Omental fat pad (tissue), 4 donors: ENCODE measurements at places on chromosomes 11 and 22.

DNA sequence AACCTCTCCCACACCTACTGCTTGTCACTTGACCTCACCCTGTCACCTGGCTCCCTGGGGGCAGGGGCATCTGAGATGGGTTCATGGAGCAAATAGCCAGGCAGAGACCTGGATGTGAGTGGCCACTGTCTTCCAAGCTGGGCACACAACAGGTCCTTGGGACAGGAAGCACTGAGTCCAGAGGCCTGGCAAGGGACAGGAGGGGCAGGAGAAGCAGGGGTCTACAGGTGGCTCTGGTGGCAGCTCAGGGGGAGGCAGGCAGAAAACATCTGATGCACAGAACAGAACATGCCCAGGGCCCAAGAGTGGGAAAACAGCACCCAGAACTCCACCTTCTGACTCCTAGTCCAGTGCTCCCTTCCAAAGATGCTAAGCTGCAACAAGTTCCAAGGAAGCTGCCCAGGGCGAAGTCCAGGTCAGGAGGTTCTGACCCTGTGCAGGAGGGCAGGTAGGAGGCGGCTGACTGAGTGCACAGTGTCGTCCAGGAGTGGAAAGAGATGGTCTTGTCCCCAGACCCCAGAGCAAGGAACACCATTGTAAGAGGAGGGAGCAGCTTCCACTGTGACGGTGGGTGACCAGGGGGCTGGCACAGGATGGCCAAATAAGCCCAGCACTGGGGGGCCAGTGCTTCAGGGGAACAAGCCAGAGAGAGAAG lies 3.5 kb downstream of the TNFRSF13C start:
- no peak for DNase-seq

DNA sequence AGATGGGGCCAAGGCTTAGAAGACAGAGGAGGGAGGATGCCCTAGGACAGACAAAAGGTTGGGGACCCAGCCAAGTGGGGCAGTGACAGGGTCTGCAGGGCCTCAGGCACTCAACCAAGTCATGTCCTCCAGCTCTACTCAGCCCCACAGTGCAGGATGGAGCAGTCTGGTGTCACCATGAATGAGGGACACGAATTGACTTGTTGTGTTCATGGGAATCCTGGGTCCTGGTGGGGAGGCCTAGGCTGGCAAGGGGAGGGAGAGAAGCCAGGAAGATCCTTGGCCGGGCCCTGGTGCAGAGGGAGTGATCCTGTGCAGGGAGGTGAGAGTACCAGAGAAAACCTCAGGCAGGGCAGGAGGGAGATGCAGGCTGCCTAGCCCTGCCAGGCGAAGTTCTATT lies 12.0 kb downstream of the P2RY6 start:
- DNase-seq, result no peak

DNA sequence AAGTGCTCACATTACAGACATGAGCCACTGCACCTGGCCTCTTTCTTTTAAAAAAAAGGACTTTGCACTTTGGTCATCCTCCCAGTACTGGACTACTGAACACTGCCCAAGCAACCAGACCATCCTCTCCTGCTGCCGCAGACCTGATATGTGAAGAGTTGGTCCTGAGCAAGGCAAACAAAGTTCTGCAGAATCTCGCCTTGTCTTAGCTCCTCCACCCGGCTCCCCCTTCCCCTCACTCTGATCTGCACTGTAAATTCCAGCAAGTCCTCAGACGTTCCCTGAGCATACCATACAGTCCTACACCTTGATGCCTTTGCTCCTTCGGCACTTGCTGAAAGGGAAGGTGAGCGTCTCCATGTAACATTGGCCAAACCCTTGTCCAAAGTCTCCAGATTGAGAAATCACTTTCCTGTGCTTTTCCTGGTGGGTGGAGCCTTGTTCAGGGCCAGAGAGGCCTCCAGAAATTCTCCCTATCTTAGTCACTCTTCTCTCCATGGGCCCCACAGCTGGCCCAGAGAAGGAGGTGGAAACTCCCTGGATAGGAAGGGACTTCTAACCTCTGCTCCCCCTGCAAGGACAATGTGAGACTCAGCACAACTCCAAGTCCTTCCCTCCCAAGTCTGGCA lies 47.0 kb upstream of the TIMP3 start:
- DNase-seq, result no peak

- DNase-seq, result no peak
These were observed 401.0 kb downstream of the LARGE1 start for GRCh38 chr22:33519071-33519973.

GRCh38 chr11:44257338-44258189 lies 52.4 kb downstream of the ALX4 start:
- no peak for DNase-seq

GRCh38 chr11:72225411-72225951 lies 914 bp downstream of the INPPL1 start:
- DNase-seq, result no peak

- no peak for DNase-seq
These were observed 2.5 kb upstream of the OR51B5 start for GRCh38 chr11:5345831-5346230.

DNA sequence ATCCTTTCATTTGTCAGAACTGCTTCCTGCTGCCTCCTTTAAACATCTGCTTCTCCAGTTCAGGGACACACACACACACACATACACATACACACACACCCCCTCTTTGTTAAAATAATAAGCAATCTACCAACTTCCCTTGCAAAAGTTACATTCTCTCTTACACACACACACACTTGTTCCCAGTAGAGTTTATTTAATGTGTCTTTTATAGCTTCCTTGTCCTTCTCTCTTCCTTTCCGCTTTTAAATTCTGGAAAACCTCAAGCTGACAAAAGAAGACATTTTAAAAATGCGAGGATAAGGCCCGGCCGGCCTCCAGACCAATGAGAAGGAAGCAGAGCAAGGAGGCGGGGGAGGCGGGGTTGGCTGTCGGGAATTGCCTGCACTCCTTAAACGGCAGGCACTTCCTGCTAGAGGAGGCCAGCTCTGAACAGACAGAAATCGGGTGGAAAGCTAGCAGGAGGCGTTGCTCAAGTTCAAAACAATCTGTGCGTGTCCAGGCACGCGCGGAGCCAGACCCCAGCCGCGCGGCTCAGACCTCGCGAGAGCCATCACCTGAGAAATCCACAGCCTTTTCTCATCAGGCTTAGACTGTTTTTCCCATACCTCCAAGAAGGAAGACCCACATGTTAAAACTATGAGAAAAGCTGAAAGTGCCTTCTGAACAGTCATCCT lies 99.9 kb downstream of the MAML2 start:
- peak; percentile 81 for DNase-seq

DNA sequence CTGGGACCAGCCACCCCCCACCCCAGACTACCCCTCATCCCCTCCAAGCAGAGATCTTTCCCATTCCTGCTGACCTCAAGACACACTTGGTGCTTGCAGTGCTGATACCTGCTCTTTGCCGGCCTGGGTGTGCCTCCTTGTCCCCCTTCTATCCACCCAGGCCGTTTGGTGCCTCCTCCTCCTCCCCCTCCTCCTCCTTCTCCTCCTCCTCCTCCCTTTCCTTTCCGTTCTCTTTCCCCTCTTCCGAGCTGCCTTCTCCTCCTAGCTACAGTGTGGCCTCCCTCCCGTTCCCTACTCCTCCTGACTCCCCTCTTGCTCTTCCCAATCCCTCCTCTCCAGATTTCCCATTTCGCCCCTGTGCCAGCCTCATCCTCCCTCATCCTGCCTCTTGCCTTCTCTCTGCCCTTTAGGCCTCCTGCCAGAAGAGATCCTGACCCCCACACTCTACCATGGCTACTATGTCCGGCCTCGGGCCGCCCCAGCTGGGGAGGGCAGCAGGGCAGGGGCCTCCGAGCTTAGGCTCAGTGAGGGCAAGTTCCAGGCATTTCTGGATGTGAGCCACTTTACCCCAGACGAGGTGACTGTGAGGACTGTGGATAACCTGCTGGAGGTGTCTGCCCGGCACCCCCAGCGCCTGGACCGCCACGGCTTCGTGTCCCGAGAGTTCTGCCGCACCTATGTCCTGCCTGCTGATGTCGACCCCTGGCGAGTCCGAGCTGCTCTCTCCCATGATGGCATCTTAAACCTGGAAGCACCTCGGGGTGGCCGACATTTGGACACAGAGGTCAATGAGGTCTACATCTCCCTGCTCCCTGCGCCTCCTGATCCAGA lies 712 bp downstream of the HSPB2 start:
- no peak for DNase-seq

- DNase-seq, result no peak
These were observed 134.8 kb upstream of the NTM start for GRCh38 chr11:131235328-131236298.

GRCh38 chr11:5807580-5807979 lies 1.1 kb upstream of the OR52N2 start:
- DNase-seq, result no peak

DNA sequence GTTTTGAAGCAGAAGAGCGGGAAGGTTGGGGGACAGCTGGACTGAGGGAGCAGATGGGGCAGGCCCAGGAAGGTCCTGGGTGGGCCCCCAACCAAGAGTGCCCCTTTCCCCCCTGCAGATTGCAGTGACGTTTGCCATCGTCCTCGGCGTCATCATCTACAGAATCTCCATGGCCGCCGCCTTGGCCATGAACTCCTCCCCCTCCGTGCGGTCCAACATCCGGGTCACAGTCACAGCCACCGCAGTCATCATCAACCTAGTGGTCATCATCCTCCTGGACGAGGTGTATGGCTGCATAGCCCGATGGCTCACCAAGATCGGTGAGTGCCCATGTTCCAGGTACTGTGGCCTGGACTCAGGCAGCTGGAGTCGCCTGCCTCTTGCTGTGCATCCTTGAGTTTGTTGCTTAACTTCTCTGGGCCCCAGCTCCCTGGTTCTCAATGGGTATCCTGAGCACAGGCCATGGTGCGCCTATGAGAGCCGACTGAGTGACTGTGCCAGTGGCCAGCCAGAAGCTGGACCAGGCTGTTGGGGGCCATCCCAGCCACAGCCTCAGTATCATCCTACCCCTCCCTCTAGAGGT lies 42.0 kb upstream of the FADD start:
- DNase-seq, result no peak

DNA sequence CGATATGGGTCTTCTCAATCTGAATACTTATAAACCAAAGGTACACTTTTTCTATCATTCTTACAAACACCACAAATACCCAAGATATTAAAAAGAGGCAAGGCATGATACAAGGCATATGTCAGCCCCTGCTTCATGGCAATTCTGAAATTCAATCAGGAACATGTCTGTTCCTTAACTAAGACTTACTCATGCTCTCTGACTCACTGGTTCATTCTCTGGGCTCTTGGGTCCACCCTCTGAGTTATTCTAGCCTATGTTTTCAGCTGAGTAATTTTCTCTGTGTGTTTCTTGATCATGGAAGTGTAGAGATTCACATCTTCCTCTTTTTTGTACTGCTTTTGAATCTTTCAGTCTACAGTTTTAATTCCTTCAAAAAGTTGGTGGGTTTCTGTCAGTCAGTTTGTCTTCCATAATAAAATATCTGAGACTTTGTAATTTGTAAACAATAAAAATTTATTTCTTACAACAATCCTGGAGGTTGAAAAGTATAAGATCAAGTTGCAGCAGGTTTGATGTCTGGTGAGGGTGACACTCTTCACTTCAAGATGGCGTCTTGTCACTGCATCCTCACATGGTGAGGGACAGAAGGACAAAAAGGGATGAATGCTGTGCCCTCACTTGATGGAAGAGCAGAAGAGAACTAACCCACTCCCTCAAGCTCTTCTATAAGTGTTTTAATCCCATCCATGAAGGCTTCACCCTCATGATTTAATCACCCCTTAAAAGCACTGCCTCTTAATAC lies 211.7 kb downstream of the FAM76B start:
- no peak for DNase-seq

- DNase-seq, result no peak
These were observed 49.2 kb downstream of the APOL5 start for GRCh38 chr22:35766654-35767580.

- DNase-seq, result no peak
These were observed 116.1 kb downstream of the FEZ1 start for GRCh38 chr11:125379981-125380380.

- DNase-seq, result no peak
These were observed 109.9 kb downstream of the CSNK2A3 start for GRCh38 chr11:11243209-11243589.

- no peak for DNase-seq
These were observed 905.9 kb downstream of the OPCML start for GRCh38 chr11:132626446-132626845.

DNA sequence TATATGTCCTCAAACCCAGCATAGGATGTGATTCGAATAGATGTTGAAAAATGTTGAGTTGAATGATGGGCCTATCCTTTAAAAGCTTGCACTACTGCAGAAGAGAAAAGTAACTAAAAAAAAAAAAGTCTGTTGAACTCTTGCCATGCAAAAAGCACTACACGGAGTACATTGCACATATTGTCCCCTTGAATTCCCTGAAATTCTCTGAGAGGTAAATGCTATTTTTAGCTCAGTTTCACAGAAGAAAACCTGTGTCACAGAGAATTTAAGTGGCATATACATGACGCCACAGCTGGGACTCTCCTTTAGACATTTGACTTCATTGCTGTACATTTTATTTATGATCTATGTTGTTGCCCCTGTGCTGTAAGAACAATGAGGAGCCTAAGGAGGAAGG lies 583.8 kb downstream of the SOX6 start:
- no peak for DNase-seq

DNA sequence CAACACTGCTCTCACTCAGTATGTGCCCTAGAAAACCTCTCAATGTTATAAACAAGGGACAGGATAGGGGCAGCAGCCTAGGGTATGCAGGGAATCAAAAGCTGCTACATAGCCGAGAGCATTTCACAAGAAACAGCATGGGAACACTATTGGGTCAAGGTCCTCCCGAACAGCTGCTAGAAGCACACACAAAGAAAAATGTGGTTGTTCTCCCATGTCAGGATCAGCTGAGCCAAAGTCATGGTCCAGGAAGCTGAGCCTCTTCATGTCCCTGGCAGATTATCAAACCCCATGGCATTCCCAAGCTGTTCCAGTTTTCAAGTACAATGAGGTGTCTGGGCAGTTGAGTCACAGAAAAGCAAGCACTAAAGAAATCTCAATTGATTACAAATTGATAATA lies 21.0 kb upstream of the GDPD4 start:
- DNase-seq, result no peak

GRCh38 chr11:8671193-8671612 lies 11.3 kb downstream of the TRIM66 start:
- no peak for DNase-seq

DNA sequence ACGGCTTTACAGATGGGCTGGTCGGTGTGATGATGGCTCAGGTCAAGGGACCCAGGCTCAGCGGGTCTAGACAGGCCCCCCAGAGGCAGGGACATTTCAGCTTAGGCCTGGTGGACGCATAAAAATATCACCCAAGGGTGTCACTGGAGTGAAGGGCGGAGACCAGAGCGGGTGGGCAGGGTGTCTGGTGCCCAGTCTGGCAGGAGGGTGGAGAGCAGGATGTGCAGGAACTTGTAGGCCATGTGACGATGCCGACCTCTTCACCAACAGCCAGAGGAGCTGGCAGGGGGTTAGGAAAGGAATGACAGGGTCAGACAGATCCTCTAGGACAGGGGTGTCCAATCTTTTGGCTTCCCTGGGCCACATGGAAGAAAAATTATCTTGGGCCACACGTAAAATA lies 4.5 kb downstream of the MAPK8IP1 start:
- no peak for DNase-seq
